ENCODE measurements at places on chromosomes 12 and 14.

- no peak overlapping the region for H3K27ac ChIP-seq
- DNase-seq: no peak
- H3K4me1 ChIP-seq: no peaks in the 10 kb centered on the region
- H3K36me3 ChIP-seq: no peaks in the 10 kb centered on the region
- H3K4me3 ChIP-seq: no peak overlapping the region
- H3K27me3 ChIP-seq: no peaks in the 10 kb centered on the region
Measured at GRCh38 chr12:76006028-76006925, 25.3 kb downstream of the PHLDA1 start.

DNA sequence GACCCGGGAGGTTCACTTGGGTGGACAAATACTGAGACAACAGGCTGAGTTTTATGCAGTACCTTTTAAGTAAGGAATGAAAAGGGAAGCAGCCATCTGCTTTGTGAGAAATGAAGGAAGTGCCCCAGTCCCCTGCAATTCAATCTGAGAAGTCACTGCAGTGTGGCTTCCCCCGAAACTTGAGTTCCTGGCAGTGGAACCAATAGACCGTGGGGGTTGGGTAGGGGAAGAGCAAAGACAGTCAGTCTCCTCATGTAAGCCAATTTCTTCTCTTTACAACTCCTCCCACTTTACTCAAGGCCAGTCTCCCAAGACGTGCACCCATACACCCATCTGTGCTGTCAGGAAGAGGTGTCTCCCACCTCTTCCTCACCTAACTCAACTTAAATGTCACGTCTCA, 206.5 kb downstream of the BCAT1 start:
- no peak overlapping the region for H3K27ac ChIP-seq
- no peaks in the 10 kb centered on the region for H3K4me1 ChIP-seq
- H3K27me3 ChIP-seq: no peaks in the 10 kb centered on the region
- DNase-seq: peak; percentile 49
- H3K4me3 ChIP-seq: no peak overlapping the region

GRCh38 chr12:2651068-2651965, 143.5 kb upstream of the FKBP4 start:
- H3K27me3 ChIP-seq: no peaks in the 10 kb centered on the region
- no peaks in the 10 kb centered on the region for H3K4me1 ChIP-seq
- H3K36me3 ChIP-seq: no peaks in the 10 kb centered on the region
- no peak for DNase-seq
- H3K4me3 ChIP-seq: no peak overlapping the region
- no peak overlapping the region for H3K27ac ChIP-seq

- H3K36me3 ChIP-seq: no peaks in the 10 kb centered on the region
- DNase-seq: no peak
- H3K4me1 ChIP-seq: no peaks in the 10 kb centered on the region
Measured at GRCh38 chr12:14655284-14655683, 41.1 kb downstream of the GUCY2C start.

GRCh38 chr14:79016828-79017505, 846.8 kb downstream of the NRXN3 start:
- no peaks in the 10 kb centered on the region for H3K36me3 ChIP-seq
- DNase-seq: no peak

GRCh38 chr12:131312793-131313545, 359.3 kb downstream of the ADGRD1 start:
- H3K27ac ChIP-seq: no peak overlapping the region
- H3K27me3 ChIP-seq: no peaks in the 10 kb centered on the region

DNA sequence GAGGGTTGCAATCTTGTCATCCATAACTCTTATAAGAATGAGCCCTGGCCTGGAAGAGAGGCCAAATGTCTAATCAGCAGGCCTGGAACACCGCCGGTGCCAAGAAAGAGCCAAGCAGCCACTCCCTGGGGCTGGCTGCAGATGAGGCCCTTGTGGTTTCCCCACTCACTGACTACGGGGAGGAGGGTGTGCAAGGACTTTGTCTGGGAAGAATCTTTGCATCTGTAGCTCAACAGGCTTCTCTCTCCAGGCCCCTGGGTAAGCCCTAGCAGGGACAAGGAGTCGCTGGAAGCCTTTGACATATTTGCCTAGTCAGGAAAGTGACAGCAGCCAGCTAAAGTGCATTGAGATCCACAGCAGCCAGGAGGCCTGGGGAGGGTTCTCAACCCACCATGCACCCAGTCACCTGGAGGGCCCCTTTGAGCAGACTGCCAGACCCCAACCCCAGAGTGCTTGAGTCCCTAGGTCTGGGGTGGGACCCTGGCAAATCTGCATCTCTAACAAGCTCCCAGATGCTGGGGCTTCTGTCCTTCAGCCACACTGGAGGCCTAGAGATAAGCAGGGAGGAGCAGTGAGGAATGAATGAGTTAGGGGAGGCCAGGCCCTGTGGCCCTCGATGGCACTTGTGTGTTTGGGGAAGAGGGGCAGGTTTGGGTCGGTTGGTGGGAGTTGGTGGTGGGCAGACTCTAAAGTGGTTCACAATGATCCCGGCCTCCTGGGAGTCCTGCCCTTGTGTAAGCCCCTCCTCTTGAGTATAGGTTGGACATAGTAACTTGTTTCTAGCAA, 13.9 kb upstream of the LRTM2 start:
- no peaks in the 10 kb centered on the region for H3K4me1 ChIP-seq
- no peaks in the 10 kb centered on the region for H3K36me3 ChIP-seq
- DNase-seq: no peak
- H3K4me3 ChIP-seq: no peak overlapping the region
- H3K27ac ChIP-seq: no peak overlapping the region

DNA sequence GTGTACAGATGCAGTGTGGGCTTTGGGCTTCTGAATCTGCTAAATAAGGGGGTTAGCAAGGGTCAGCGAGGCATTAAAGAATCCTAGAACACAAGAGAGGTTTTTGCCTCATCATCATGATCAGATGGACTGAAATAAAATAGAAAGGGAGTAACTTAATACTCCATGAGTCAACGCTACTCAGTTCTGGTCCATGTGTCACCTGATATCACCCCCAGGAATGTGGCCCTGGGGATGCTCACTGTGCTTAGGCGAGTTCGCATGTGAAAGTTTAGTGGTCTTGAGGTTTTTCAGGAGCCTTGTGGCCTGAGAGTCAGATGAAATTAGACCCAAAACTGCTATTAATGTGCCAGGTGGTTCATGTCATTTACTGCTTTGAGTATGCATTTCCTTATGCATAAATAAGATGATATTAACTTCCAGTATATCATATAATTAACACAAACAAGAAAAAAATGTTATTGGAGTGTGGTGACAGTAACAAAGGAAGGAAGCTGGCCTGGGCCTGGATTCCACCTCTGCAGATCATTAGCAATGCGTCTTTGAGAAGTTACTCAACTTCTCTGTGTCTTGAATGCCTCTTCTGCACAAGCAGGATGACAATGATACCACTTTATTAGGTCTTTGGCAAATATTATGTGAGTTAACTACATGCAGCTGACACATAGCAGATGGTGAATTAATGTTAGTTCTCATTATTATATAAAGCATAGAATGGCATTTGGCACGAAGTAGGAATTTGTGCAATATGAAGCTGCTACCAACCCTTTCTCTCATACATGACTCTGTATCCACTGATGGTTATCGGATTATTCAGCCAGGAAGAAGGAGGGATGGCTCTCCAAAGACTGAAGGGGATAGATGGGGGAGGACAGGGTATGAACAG, 1272.6 kb downstream of the AACS start:
- H3K4me1 ChIP-seq: no peaks in the 10 kb centered on the region
- H3K27me3 ChIP-seq: no peaks in the 10 kb centered on the region
- no peaks in the 10 kb centered on the region for H3K36me3 ChIP-seq
- H3K4me3 ChIP-seq: no peak overlapping the region

DNA sequence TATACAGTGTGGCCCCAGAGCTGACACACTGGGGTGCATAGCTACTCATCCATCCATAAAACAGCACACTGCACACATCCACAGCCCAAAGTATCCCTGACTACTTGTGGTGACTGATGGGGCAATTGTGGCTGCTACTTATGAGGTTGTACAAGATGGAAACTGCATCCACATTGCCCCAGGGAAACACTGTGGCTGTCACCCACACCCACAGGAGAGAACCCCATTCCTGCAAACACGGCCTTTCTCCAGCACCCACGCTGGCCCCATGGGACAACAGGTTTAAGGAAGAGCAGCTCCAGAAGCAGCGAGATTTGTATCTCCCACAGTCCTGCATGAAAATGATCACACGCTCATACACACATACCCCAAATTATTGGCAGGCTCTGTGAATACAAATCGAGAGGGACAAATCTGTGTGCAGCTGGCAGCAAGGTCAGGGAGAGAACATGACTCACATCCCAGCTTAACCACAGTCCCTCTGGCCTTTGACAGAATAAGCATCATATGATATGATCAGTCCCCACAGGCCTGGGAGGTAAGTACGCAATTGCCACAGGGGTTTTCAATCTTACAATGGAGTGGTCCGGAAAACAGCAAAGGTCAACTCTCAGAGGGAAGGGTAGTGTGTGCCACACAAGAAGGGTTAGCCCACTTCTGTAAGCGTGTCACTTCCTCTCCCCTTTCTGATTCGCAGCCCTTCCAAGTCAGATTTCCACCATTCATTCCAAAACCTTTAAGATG, 61.9 kb downstream of the ESR2 start:
- no peak overlapping the region for H3K4me3 ChIP-seq
- H3K4me1 ChIP-seq: peaks cover 7% of the 10 kb centered on the region
- no peaks in the 10 kb centered on the region for H3K27me3 ChIP-seq
- H3K36me3 ChIP-seq: peaks cover 12% of the 10 kb centered on the region
- peak overlapping the region; percentile 1 for H3K27ac ChIP-seq

- DNase-seq: no peak
- H3K4me3 ChIP-seq: no peak overlapping the region
- no peak overlapping the region for H3K27ac ChIP-seq
- H3K36me3 ChIP-seq: peaks cover 24% of the 10 kb centered on the region
- H3K4me1 ChIP-seq: no peaks in the 10 kb centered on the region
Measured at GRCh38 chr14:21419528-21419927, 35.7 kb upstream of the SUPT16H start.

DNA sequence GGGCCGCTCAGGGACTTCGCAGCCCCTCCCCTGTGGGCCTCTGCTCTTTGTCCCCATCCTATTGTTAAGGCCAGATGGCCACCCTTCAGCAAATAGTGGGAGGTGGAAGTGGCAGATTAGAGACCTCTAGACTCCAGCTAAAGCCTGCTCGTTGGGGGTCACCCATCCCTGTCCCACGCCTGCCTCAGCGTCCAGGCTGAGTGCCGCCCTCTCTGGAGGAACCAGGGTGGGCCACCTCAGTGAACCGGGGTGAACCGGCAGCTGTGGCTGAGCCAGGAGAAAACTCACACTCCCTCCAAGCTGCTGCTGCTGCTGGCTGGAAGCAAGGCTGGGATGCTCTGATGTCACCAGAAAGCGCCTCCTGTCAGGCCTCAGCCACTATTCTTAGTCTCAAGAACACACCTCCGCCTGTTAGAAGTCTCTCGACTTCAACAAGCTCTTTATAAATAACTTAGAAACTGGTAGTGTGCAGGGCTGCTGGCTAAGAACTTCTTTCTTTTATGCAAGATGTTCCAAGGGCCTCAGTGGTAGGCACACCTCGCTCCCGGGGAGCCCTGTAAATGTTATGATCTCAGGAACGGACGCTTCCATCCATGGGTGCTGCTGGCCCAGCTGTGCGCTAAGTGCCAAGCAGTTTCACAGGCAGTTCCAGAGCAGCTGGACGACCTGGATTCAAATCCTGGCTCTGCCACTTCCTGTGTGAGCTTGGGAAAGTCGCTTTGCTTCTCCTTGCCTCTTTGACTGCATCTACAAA, 19.8 kb upstream of the TESC start:
- H3K4me1 ChIP-seq: no peaks in the 10 kb centered on the region
- no peak for DNase-seq
- no peaks in the 10 kb centered on the region for H3K27me3 ChIP-seq
- H3K36me3 ChIP-seq: no peaks in the 10 kb centered on the region
- H3K27ac ChIP-seq: no peak overlapping the region

- H3K36me3 ChIP-seq: no peaks in the 10 kb centered on the region
- DNase-seq: no peak
- no peaks in the 10 kb centered on the region for H3K27me3 ChIP-seq
- no peak overlapping the region for H3K4me3 ChIP-seq
Measured at GRCh38 chr12:30026621-30027234, 243.0 kb upstream of the TMTC1 start.

- peaks cover 4% of the 10 kb centered on the region for H3K4me1 ChIP-seq
- no peaks in the 10 kb centered on the region for H3K27me3 ChIP-seq
- DNase-seq: no peak
- H3K36me3 ChIP-seq: no peaks in the 10 kb centered on the region
Measured at GRCh38 chr12:93127107-93127560, 198.0 kb upstream of the EEA1 start.
